ENCODE measurements at places on chromosomes 3 and 15. TPM values are rescaled to one million over a fixed set of nuclear protein-coding genes. Genes with fewer than 3 reads are reported as not detected.

DNA sequence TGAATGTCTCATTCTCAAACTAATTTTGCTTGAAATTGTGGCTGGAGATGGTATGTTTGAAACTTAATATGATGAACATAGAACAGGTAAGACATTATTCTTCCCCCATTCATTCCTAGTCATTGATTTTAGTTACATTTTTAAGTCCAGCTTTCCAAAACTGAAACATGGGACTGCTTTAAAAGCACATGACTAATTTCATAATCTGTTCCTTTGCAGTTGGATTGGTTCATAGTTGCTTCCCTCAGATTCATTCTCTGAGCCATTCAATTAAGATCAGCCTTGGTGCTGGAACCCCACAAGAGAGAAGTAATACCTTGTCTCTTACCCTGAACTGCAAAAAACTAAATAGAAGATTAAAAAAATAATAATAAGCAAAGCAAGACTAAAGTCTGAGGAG is 87.5 kb upstream of the TGFBR2 start:
- no peak for DNase-seq

DNA sequence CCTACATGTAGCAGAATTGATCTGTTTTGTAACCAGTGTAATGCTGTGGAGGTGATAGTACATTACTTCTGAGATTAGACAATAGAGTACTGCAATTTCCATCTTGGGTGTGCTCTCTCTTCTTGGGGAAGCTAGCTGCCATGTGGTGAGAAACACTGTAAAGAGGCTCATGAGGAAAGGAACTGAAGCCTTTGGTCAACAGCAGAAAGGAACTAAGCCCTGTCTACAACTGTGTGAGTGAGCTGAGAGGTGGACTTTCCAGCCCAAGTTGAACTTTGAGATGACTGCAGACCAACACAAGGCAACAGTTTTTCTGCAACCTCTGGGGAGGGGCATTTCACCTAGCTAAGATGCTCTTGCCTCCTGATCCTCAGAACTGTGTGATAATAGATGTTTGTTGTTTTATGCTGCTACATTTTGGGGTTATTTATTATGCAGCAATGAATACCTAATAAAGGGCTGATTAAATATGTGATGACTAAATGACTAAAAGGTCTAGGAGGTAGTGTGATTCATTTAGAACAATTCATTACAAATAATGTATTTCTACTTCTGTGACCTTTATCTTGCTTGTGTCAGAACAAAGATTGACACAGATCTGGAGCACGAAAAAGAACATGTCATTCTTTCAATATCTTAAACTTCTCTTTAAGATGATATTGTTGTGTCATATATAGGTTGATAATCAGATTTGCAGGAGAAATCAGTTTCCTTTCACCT is 121.6 kb upstream of the THRB start:
- no peak for DNase-seq

The CYP8B1 gene
- total RNA-seq: not detected

GRCh38 chr3:163622384-163622783 is 1455.9 kb downstream of the SI start:
- DNase-seq: no peak

- DNase-seq: no peak
These were observed 56.0 kb upstream of the PLSCR4 start for GRCh38 chr3:146306656-146307455.

DNA sequence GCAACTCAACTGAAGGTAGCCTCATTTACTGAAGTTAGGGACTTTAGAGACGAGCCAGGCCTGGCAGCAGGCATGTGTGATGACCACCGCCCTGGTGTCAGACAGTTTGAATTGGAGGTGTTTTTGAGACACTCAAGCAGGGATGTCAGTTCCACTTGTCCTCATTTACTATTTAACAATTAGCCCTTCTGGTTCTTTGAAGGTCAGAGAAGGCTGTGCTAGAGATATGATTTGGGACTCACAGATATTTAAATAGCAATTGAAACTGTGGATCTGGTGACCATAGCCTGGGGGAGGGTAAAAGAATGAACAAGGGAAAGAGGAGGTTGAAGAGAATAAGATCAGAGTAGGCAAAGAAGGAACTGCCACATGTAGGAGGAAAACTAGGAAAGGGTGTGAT is 74.6 kb downstream of the REC114 start:
- DNase-seq: no peak

The CLN6 gene
- 38.0 TPM for total RNA-seq

GRCh38 chr3:157467200-157467599 is 30.6 kb downstream of the PTX3 start:
- no peak for DNase-seq

The GOLGA8J gene
- 0.41 TPM for total RNA-seq

Data from activated naive CD4-positive, alpha-beta T cell treated with anti-CD3 and anti-CD28 coated beads, Interleukin-2, amount 50 U/mL, for 72 hours (primary cell).